ENCODE measurements at places on chromosomes 5 and 9.

DNA sequence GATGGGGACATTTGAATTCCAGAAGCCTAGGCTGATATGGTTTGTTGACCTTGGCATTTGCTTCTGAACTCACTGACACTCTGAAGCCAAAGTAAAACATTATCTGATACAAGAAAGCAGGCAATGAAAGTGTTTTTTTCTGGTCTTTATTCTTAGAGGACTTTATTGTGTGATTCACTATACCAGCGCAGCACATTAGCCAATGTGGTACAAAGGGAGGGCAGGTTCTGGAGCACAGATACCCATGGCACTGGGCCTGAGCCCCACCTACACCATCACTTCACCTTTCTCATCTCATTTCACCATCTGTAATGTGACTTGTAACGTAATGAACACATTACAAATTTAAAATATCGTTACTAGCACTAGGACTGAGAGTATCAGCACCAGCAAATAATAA lies 89.7 kb upstream of the ZNF366 start:
- DNase-seq, result no peak

DNA sequence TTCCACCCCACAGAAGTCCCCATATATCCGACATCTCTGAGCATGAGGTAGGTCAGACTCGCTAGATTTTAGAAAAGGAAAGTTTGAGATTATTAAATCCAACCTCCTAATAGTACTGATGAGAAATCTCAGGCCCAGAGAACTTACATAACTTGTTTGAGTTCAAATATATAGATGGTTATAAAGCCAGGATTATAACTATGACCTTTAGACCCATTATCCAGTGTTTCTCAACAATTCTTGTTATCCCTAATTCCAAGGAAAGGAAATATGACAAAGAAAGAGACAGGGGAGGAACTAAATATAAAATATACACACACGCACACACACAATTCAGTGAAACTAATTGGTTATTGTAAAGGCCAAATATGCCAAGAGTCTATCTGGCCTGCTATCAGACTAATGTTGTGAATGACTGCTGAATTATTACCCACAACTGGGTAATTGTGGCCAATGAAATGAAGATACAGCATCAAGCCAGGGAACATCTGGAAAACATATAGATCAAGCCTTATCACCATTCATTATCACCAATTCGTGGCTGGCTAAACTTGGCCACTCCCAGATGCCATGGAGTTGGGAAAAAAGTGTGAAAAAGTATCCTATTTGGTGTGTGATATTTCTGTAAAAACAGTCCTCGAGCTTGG lies 248.4 kb downstream of the PRELID2 start:
- no peak for DNase-seq

DNA sequence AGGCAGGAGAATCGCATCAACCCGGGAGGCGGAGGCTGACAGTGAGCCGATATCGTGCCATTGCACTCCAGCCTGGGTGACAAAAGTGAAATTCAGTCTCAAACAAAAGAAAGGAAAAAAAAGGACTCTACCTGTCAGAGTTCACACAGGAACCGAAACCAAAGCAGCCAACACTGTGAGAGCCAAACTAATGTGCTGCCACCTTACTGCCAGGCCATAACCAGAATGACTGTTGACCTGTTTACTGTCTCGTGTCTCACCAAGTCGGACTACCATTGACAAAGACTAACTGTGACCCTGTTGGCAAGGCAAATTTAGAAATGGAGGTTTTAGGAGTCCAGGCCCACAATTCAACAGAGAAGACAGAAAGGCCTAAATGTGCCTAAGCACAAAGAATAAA lies 112.4 kb downstream of the ANXA2R start:
- DNase-seq, result no peak

GRCh38 chr5:112772124-112772523 lies 34.4 kb downstream of the APC start:
- DNase-seq, result no peak

DNA sequence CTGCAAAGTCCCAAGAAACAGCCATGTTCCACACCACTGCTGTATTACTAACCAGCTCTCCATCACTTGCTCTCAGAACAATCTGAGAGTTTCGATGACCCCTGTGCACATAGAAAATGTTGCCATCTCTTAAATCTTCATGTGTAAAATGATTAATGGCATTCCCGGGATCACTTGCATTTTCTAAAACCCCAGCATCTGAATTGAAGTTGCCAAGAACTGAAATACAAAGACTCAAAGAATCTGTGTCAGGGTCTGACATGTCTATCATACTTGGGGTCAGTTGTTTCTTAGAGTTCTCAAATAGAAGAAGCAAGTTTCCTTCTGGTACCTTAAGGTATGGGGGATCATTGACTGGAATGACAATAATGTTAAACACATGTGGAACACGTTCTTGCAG lies 115.1 kb downstream of the ESM1 start:
- DNase-seq, result no peak

GRCh38 chr9:135415586-135415985 lies 64.0 kb upstream of the PPP1R26 start:
- DNase-seq, result no peak

GRCh38 chr5:127863161-127863560 lies 160.0 kb downstream of the CCDC192 start:
- DNase-seq, result no peak

- no peak for DNase-seq
These were observed 23.6 kb upstream of the SHB start for GRCh38 chr9:38092656-38093055.

DNA sequence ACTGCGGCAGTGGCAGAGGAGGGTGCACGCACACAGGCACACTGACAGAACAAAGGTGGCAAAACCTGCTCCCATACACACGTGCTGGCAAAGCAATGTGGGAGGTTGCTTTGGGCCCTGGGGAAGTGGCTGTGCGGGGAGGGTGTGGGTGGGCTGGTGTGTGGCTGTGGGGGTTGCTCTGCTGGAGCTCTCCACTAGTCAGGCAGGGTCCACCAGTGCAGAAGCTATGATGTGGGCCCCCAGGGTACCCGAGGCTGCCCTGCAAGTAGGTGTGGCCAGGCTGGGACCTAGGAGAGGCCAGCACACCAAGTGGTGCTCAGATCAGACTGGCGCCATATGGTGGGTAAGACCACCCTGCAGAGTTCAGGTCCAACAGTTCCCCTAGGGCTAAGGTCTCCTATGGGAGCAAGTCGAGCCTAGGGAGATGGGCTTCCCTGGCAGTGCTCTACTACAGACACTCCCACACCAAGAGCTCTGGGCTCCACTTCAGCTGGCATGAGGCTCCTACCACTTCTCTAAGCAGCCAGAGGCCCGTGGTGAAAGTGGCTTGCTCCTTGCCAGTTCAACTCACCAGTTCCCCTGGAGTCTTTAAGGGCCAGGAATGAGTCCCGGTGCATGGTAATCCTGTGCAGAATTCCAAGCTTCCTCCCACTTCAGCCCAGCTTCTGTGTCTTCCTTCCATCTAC lies 46.2 kb upstream of the IFNE start:
- DNase-seq, result no peak

DNA sequence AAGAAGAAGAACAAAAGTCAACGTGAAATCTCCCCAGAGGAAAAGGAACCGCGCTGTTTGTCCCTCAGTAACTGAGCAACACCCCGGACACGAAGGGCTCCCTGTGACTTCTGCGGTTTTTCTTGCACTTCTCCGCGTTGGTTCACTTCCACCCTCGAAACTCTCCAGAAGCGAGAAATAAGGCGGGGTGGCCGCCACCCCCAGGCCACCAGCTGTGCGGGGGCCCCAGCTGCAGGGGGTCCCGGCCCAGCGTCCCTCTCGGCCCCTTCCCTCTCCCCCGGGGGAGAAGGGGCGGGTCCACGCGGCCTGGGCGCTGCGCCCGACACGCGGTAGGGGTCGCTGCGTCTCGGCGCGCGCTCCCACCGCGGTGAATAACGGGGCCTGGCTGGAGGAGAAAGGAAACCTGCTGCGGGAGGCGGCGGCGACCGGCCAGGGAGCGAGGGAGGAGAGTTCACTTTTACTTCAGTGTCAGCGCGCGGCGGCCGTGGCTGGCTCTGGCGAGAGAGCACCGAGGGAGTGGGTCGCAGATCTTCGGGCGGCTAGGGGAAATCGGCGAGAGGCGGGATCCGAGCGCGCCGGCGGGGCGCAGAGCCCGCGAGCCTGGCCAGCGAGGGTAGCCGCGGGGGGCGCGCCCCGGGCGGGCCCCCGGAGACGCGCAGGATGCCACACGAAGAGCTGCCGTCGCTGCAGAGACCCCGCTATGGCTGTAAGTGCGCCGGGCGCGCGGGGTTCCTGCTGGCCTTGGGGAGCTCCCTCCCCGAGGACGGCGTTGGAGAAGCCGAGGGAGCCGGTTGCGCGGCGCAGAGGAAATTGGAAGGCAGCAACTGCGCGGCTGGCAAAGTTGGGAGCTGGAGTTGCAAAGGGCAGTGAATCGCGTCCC lies at the start of gene IQGAP2:
Gene IQGAP2 (plus strand): TSS at position 400 of the 880 bp plus-strand sequence. CDS start 261 bp downstream, at position 661.
- DNase-seq, result peak; percentile 89

DNA sequence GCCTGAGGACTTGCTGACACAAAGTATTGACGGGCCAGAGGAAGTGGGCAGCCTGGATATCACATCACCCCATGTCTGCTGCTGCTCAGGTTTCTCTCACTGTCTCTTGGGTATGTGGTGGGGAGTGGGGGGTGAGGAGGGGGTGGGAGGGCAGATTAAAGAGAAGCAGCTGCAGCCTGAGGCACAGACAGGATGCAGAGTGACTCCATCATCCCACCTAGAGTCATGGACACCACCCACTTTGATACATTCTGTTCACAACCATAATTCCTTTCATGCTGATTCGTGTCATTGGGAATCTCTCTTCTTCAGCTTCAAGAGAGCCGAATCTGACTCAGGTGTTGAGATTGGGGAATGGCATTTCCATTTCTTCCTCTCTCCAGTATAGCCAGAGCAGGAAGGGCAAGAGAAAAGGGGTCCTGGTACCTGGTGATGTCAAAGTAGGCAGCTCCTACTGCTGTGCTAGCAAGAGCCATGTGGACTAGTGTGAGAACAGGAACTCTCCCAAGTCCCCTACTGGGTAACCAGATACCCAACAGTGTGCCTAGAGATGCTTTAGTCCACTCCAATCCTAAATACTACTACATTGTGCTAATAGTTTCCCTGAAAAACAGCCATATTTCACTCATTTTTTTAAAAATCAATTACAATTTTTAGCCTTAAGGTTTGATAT lies 22.4 kb downstream of the GRAMD2B start:
- no peak for DNase-seq

DNA sequence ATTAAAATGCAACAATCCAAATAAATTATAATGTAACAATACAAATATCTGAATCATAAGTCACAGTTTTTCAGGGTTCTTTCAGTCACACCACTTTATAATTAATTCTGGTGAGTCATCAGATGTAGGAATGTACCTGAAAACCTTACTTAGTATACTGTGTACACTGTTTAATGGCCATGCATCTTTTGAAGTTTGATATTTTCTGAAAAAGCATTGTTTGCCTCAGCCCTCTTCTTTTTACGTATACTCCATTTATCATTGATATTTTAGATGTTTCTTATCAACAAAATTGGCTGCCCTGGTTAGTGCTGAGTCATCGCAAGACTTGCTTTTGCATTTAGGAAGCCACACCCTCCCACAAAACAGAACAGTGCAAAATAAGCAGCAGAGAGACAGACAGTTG lies 218.6 kb downstream of the PJA2 start:
- DNase-seq, result no peak

DNA sequence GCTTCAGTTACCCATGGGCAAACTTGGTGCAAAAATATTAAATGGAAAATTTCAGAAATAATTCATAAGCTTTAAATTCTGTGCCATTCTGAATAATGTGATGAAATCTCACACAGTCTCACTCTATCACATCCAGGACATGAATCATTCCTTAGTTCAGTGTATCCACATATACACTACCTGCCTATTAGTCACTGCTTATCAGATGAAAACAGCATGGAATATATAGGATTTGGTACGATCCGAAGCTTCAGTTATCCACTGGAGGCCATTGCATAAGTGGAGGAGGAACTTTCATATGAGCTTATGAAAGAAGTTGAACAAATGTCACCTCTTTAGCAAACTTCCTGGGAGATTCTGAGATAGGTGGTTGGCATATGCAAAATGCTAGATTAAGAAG lies 64.2 kb downstream of the GAPVD1 start:
- no peak for DNase-seq

GRCh38 chr9:136527721-136528710 lies 17.8 kb downstream of the NOTCH1 start:
- no peak for DNase-seq

- DNase-seq, result no peak
These were observed 1179.1 kb downstream of the DTWD2 start for GRCh38 chr5:117809251-117809650.

DNA sequence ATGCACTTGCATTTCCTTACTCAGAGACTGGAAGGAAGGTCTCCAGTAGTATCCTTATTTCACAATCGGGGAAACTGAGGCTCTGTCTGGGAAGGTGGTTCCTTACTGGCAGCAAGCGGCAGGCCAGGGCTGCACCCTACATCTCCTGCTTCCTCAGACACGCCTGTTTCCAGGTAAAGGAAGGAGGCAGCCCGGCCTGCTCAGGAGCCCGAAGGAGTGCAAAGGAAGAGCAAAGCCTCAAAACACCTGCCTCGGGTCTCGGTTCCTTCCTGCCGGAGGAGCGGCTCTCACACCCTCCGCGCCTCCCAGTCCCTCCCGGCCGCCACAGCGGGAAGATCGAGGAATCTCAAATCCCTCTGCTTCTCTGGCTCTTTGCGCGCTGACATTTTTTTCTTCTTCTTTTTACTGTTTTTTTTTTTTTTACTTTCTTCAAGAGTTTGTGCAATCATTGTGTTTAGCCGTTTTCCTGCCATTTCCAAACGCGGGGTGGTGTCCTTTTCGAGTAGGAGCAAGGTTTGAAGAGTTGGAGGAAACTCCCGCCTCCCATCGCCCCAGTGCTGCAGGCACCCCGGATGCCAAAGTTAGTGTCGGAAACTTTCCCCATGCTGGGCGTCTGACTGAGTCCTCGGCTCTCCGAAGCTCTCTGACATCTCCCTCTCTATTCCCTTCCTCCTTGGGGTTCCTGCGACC lies 1.0 kb downstream of the GGTA1 start:
- DNase-seq, result peak; percentile 52

GRCh38 chr5:97167435-97167834 lies 15.6 kb downstream of the RIOK2 start:
- DNase-seq, result no peak

DNA sequence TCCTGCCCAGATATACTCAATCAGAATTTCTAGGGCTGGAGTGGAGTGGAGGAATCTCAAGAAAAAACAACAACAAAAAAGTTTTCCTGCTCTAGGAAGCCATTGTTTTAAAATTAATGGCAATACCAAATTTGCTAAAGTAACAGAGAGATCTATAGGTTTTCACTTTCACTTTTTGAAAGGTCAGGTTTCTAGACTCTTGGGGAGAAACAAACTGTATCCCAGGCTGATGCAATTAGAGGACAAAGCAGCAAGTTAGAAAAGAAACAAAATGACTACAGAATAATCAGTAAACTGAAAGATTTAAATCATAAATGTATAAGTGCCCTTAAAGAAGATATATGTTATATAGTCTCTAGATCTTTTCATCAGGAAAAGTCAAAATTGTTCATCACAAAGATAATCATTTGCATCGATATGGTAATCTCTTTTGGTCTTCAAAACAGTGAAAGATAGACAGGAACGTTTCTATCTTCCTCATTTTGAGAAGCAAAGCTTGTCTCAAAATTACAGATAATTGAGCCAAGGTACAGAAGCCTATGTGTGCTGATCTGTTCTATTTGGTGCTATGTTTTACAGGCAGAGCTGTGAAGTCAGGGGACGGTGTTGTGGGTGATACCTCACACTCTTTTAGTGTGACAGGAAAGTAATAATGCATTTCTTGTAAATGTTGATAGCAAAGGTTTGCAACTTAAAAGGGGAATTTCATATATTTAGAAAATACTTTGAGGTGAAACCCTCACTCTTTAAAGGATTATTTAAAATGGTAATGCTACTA lies 1746.6 kb upstream of the C9orf72 start:
- DNase-seq, result no peak
